Activated T-helper 1 cell treated with Interleukin-2 at 50 U/mL for 16 hours (primary cell): ENCODE measurements at places on chromosomes 12 and 14.

GRCh38 chr14:76389841-76390240 is 13.9 kb downstream of the ESRRB start:
- no peak for DNase-seq

GRCh38 chr12:45839917-45840316 is 110.4 kb downstream of the ARID2 start:
- no peak for DNase-seq

- DNase-seq, result no peak
These were observed 2.5 kb upstream of the KRT85 start for GRCh38 chr12:52369809-52370208.

GRCh38 chr12:67355428-67356379 is 86.5 kb downstream of the CAND1 start:
- no peak for DNase-seq

DNA sequence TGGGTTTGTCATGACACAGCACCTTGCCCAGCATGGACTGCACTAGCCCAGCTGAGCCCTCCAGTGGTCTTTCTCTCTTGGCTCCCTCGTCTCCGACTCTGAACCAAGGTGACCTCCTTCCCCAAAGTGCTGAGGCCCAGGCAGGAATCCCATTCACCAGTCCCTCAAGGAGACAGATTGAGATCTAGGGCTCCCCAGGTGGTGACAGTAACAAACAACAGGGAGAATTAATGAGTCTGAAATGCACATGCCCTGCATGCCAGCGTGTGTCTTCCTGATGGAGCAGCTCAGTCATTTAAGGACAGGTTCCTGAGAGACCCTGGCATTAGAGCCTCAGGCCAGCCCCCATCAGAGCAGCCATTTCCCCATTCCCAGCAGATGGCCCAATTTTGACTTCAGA is 51.4 kb upstream of the OAS1 start:
- DNase-seq, result no peak

- DNase-seq, result no peak
These were observed 26.8 kb downstream of the DGLUCY start for GRCh38 chr14:91140672-91141071.

DNA sequence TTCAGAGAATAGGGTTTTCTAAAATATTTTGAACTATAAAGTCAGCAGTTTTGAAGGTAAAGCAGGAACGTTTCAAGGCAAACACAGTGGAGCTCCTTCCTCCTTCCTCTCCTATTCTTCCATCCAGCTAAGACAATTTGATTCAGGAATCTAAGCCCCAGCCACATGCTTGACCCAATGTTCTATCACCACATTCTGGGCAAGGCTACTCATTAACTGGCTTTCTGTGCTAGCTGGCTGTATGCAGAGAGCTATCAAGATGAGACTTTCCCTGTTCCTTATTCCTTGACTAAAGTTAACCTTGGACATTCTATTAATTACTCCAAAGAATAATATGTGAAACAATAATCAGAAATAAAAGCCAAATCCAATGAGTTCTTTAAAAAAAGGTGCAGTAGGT is 266.9 kb downstream of the NOVA1 start:
- DNase-seq, result no peak

GRCh38 chr12:41652981-41653380 is 464.9 kb downstream of the PDZRN4 start:
- DNase-seq, result no peak

DNA sequence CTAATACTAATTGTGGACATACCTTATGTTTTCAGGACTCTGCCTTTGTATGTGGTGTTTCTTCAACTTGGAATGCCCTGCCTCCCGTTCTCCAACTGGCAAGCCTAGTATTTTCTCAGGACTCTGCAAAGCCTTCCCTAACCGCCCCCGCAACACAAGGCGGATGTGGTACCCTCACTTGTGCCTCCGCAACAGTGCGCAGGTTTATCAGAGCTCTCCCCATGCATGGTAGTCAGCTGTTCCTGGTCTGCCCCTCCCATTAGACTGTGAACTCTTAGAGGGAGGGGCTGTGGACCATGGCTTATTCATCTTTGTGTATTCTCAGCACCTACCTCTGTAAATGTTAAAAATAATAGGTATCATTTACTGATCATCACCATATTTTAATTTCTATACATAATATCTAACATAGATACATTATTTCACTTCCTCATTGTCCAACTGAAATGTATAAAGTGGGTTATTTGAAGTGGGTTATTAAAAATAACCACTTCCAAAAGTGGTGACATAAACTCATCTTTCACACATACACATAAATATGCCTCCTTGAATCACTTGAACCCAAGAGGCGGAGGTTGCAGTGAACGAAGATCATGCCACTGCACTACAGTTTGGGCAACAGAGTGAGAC is 9.0 kb downstream of the LPAR5 start:
- no peak for DNase-seq

GRCh38 chr12:78864870-78865463 is 393 bp downstream of the SYT1 start:
- no peak for DNase-seq

DNA sequence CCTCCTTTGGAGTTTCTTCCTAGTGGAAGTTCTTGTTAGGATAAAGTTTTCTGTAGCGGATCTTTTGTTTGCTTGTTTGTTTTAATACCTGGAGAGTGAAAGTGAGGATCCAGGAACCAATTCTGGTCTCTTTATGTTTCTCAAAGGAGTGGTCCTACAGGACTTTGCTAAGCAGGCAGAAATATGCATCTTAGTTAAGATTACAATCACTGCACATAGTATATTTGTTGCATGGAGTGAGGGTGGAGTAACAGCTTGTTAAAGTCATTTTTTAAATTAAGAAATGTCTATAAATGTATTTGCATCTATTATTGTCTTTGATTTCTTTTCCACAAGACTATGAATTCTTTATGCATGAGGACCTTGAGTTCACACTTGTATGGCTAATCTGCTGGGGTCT is 76.7 kb downstream of the DRAM1 start:
- no peak for DNase-seq

GRCh38 chr14:104423701-104424405 is 155.7 kb upstream of the C14orf180 start:
- DNase-seq, result no peak

- no peak for DNase-seq
These were observed 6.0 kb upstream of the KCNH5 start for GRCh38 chr14:63051301-63051700.

GRCh38 chr12:15186597-15186996 is 34.6 kb downstream of the RERG start:
- no peak for DNase-seq

- no peak for DNase-seq
These were observed 71.0 kb downstream of the PLEKHG3 start for GRCh38 chr14:64775081-64775777.
